ENCODE measurements at places on chromosomes 1 and 21. TPM values are rescaled to one million over a fixed set of nuclear protein-coding genes. Genes with fewer than 3 reads are reported as not detected.

- peak; percentile 42 for DNase-seq
Observed at GRCh38 chr1:151325646-151326429, 1.4 kb downstream of the PI4KB start.

DNA sequence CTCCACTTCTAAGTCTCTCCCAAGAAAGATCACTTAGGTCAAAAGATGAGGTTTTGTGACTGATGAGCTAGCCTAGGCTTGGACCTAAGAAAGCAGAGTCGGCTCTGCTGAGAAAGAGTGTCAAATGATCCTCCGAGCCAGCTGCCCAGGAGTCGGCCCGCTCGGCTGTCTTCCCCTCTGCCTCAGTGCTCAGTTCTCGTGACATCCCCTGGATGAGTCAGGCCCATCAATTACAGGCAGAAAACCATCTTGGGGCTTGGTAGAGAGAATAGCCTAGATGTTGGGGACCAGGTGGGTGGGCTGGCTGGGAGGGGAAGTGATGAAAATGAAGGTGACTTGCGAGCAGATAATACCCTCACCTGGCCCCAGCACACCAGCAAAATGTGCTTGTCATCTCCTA lies 60.5 kb downstream of the SLC66A1 start:
- no peak for DNase-seq

F5 gene
- total RNA-seq, result not detected

DNA sequence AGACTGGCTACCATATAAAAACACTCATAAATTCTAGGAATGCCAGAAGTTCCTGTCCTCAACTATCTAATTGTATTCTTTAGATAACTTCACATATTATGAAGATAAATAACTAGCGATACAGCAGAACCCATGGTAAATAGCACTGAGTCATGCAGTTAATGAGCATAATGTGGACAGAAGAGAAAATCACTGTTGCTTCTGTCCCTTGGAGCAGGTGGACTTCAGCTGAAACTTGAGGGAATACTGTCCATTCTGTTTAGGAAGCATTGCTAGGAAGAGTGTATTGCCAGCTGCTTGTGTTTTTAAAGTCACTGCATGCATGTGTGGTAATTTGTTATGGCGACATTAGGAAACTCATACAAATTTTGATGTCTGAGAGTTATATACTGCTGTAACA lies 854.4 kb downstream of the LTN1 start:
- no peak for DNase-seq

REN gene
- not detected for total RNA-seq

CD34 gene
- total RNA-seq, result not detected

GRCh38 chr1:13487957-13488356 lies 25.8 kb downstream of the LRRC38 start:
- DNase-seq, result no peak

ODR4 gene
- total RNA-seq, result 21.5 TPM

- DNase-seq, result no peak
Observed at GRCh38 chr1:89706700-89707012, 73.7 kb downstream of the LRRC8C start.

GRCh38 chr1:94044290-94044790 lies 76.6 kb downstream of the ABCA4 start:
- no peak for DNase-seq

DNA sequence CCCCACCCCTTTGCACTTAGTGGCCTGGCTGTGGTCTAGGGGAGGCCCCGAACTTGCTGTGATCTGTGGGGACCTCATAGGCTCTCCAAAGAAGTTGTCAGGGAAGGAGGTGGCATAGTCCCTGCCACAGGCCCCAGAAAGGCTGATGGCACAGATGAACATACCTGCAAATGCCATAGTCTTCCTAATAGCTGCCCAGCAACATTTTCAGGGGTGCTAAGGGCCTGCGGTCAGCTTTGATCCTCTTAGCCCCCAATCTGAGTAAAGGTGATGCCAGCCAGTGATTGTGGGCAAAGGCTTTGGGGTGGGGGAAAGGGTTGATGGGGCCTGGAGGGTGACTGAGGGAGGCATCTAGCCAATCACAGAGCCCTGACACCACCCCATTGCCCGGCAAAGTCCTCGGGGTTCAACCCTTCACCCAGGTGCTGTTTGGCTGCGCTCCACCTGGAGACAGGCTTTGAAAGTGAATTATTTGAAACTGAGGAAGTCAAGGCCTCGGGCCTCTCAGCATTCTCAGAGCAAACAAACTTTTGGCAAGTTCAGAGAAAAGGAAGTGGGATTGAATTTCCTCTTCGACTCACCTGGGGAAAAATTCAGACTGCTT lies 35.8 kb downstream of the PAX7 start:
- DNase-seq, result no peak

- DNase-seq, result peak; percentile 64
Observed at GRCh38 chr1:242524571-242525359, at the start of gene PLD5. TSS of gene PLD5 (minus strand) at chr1:242524697.

CCDC181 gene
- total RNA-seq, result not detected

DNA sequence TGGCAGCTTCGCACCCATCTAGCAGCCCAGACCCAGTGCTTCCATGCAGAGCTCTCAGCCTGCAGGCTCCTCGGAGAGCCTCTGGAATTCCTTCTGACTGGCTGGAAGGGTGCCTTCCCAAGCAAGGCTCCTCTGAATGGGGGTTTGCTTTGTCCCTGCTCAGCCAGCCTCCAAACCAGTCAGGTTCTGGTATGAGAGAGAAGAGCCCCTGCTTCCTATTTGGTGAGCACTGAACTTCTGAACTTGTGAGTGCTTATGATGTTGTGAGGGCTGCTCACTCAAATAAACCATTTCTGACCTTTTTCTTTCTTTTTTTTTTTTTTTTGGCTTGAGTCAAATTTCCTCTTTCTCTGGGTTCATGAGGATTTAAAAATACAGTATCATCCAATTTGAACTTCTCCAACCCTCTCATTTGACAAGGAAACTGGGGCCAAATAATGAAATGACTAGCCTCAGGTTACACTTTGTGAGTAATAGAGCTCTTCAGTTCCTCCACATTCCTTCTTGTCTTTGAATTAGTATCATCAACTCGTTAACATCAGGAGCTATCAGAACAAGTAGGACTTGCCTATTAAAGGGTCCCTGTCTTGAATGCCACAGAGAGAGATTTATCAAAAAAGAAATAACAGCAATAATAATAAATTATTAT lies 39.6 kb downstream of the GFI1 start:
- DNase-seq, result peak; percentile 50

DNA sequence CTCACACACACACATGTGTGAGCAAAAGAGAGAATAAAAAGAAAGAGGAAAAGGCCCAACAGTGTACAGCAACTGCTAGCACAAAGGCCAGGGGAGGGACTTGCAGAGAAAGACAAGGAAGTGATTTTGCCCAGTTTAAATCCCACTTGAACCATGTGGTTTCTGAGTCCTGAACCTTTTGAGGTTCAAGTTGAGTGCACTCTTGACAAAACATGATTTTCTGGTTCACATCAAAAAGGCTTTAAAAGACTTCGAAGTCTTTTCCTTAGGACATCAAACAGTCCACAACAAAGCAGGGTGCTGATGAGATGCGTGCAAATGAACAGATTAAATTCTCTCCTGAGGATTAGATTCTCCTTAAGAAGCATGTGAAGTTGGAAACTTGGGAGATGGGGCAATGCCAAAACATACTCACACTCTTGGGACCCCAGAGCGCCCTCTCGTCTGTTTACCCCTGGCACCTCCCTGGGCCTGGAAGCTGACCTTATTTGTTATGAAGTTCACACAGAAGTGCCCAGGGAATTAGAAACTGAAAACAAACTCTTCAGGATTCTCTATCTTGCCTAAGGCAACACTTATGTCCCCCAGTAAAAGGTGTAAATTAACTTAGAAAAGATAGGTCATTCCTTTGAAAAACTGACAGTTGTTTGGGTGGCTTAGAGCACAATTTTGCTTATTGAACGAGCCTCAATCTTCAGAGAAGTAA lies 31.5 kb downstream of the RNF220 start:
- no peak for DNase-seq

DNA sequence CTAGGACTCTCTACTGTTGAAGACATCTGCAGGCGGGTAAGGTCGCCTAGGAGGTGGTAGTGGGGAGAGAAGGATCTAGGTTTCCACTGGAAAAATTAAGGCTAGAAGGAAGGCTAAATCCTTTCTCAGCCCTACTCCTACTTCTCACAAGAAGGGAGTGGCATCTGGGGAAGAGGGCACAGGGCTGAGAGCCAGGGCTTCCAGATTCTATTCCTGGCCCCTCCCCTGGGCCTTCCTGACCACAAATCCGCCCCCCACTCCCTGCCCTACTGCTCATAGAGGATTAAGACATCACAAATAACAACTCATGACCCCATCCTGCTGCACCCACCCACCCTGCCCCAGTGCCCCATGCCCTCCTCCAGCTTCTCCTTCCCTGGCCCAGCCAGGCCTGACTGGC lies 2.5 kb downstream of the PHLDA3 start:
- DNase-seq, result peak; percentile 76

DNA sequence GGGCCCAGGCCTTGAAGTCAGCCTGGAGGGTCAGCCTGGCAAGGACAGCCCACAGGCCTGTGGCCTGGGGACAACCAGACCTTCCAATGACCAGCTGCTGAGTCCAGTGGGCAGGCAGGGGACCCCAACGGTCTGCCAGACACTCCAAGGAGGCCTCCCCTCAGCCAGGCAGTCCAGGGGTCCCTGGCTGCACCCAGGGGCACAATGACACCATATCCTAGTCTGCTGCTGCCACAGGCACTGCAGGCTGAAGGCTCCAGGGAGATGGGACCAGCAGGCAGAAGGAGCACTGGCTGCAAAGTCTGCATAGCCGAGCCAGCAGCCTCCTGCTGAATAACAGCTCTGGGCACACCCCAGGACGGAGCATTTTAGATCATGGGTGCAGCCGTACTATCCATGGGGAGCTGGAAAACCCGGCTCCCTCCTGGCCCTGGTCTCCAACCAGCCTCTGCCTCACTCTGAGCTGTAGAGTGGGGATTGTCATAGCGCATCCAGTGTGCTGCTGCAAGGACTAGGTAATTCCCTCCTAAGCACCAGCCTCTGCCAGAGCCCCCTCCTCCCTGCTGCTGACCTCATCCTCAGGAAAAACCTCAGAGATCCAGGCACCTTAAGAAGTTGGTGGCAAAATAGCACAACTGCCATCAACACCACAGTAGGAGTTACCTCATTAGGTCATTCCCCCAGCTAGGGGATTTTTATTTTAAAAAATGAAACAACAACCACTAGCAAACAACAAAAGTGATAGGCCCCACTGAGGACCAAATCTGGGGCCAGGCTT lies 4.8 kb upstream of the LAPTM5 start:
- no peak for DNase-seq

DNA sequence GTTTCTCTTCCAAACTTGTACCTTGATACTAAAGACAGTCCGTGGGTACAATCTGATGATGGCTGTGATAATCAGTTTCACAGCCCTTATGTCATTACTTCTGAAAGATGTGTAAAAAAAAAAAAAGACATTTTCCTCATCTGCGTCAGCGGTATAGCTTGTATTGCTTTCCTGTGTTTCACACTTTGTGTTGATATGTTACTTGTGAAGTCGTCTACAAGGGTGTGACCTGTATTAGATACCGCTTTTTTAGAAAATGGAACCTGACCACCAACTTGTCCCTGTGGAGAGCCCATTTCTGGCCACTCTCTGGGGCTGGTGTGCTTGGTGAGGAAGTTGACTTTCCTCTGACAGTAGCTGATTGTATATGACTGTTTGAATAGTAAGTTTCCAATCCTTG lies 50.5 kb downstream of the PEX14 start:
- DNase-seq, result no peak

CA6 gene
- total RNA-seq, result 0.67 TPM

DNA sequence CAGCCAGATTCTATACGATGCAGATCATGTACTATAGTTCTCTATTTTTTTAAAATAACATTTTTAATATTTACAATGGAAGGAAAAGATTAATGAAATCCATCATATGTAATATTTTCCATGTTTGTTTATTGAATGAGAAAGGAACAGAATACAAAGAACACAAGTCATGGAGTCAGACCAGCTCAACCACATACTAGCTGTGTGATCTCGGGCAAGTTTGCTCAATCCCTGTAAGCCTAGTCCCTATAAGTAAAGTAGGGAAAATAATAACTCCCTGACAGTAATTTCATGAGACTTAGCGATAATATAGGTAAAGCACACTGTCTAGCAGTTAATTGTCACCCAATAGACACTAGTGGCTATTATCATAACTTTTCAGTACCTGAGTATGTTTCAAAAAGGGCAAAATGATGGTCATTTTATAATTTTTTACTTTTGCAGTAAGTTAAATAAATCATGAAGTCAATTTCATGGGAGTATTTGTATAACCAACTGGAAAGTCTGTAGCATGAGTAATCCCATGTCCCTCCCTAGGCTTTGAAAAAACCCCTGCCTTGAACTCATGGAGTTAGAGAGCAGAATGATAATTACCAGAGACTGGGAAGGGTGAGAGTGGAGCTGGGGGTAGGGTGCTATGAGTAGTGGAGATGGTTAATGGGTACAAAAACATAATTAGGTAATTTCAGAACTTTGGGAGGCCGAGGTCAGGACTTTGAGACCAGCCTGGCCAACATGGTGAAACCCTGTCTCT lies 37.0 kb upstream of the EPS15 start:
- DNase-seq, result peak; percentile 38

- peak; percentile 72 for DNase-seq
Observed at GRCh38 chr1:28421744-28422143, 52.2 kb downstream of the PHACTR4 start.

DNA sequence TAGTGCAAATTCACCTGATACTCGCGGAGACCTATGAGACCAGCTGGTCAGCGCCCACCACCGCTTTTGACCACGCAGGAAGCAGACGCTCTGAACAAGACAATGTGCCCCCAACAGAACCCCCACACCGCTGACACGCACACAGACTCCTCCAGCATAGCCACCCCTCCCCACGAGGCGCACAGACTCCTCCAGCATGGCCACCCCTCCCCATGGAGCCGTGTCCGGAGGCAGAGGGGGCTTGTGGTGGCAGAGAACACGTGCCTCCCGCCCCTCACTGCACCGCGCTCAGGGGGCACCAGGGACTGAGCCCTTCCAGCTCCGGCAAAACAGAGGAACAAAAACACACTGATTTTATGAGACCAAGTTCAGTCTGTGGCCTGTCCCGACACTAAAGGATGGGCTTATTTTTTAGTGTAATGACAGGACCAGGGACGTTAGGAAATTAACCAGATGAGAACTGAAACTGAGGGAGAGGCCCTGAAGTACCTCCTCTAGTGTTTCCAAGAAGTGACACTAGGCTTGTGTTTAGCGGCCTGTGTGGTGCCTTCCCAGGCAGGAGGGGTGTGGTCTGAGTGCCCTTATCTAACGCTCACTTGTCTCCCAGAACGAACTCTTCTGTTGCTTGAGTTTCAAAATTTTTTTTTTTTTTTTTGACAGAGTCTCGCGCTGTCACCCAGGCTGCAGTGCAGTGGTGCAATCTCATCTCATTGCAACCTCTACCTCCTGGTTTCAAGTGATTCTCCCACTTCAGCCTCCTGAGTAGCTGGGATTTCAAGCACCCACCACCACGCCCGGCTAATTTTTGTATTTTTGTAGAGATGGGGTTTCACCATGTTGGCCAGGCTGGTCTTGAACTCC lies 10.0 kb upstream of the AGPAT3 start:
- no peak for DNase-seq

SAMD13 gene
- total RNA-seq, result 0.33 TPM

PLA2G2D gene
- total RNA-seq, result not detected

Data from mammary epithelial cell (primary cell).